Esophagus squamous epithelium (tissue), 5 donors: ENCODE measurements at places on chromosomes 13 and 19. TPM values are rescaled to one million over a fixed set of nuclear protein-coding genes. Genes with fewer than 3 reads are reported as not detected.

PSG11 gene
- total RNA-seq, result not detected

ZC3H13 gene
- total RNA-seq, result 15.8 TPM

SPIB gene
- total RNA-seq, result not detected

ZFR2 gene
- not detected for total RNA-seq

CEACAM8 gene
- not detected for total RNA-seq

CFD gene
- total RNA-seq, result 883 TPM

PTGIR gene
- 3.0 TPM for total RNA-seq

IL4I1 gene
- 0.57 TPM for total RNA-seq

CDC16 gene
- 22.9 TPM for total RNA-seq

FGF14 gene
- 0.11 TPM for total RNA-seq

MAMSTR gene
- total RNA-seq, result not detected

C19orf85 gene
- total RNA-seq, result not detected

DNA sequence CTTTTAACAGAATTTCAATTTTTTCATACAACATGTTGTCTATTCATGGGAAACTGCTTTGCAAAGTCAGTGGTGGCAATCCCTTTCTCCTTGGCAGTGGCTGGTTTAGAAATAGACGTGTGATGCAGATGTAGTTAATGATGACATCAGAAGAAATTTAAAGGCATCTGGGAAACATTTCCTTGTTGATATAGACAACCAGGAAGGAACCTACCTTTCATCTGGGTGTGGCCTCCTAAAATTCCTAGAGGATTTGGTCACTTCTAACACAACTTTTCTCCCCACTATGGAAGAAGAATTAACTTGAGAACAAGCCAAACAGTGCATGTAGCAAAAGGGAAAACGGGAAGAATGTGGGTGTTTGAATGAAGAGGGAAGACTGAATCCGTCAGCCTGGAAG, 102.8 kb downstream of the EFNB2 start:
- no peak for DNase-seq
- H3K27ac ChIP-seq, result no peak overlapping the region
- H3K4me1 ChIP-seq, result no peaks in the 10 kb centered on the region
- H3K4me3 ChIP-seq, result no peak overlapping the region

- H3K36me3 ChIP-seq, result peaks cover 30% of the 10 kb centered on the region
- no peak overlapping the region for H3K4me3 ChIP-seq
- peaks cover 21% of the 10 kb centered on the region for H3K4me1 ChIP-seq
- DNase-seq, result no peak
- no peaks in the 10 kb centered on the region for H3K27me3 ChIP-seq
Observed at GRCh38 chr19:1947651-1948209, 6.8 kb downstream of the CSNK1G2 start.

DNA sequence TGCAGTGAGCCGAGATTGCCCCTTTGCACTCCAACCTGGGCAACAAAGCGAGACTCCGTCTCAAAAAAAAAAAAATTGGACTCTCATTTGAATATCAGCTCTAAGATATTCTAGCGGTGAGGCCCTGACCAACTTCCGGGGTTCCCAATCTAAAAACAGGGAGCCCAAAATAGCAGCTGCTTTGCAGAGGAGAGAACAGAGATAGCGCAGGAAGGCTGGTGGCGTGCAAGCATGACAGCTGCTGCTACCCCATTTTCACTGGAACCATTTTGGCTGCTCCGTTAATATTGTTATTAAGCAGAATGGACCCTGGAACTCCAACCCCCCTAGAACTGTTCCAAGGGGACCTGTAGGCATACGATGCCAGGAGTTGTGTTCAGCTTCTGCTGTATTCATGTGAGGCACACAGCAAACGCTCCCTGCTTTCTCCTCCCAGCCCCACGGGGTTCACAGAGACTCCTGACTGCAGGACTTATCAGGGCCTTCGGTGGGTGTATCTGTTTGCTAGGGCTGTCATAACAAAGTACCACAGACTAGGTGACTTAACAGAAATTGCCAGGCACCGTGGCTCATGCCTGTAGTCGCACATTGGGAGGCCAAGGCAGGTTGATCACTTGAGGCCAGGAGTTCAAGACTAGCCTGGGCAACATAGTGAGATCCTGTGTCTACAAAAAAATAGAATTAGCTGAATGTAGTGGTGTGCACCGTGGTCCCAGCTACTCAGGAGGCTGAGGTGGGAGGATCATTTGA, 11.5 kb downstream of the STXBP2 start:
- no peak for DNase-seq
- H3K27ac ChIP-seq, result no peak overlapping the region
- H3K27me3 ChIP-seq, result no peaks in the 10 kb centered on the region
- no peaks in the 10 kb centered on the region for H3K4me1 ChIP-seq
- H3K36me3 ChIP-seq, result no peaks in the 10 kb centered on the region
- no peak overlapping the region for H3K4me3 ChIP-seq

GRCh38 chr19:47152205-47152604, 21.6 kb downstream of the SAE1 start:
- DNase-seq, result no peak
- H3K27ac ChIP-seq, result peak overlapping the region; percentile 57
- peaks cover 75% of the 10 kb centered on the region for H3K36me3 ChIP-seq

GRCh38 chr13:49652355-49653305, 24.3 kb downstream of the ARL11 start:
- no peaks in the 10 kb centered on the region for H3K27me3 ChIP-seq
- H3K4me1 ChIP-seq, result peaks cover 9% of the 10 kb centered on the region
- H3K27ac ChIP-seq, result no peak overlapping the region

- no peaks in the 10 kb centered on the region for H3K4me1 ChIP-seq
- no peaks in the 10 kb centered on the region for H3K36me3 ChIP-seq
- H3K4me3 ChIP-seq, result no peak overlapping the region
Observed at GRCh38 chr13:75647126-75647784, 11.1 kb downstream of the LMO7 start.

DNA sequence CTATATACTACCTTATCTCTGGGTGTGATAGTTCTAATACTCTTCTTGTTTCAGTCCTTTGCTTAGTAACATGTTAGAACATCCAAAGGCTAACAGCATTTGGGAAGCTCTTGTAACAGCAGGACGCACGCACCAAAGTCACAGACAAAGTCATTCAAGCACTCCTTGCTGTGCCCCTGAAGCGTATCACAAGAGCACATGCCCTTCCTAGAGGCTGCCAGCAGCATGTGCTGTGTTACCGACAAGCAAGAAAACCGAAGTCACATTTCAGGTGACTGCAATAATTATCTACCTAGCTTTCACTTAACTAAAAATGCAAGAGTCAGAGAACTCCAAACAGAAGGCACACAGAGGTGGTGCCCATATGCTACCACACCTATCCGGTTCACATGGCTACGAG, 194.1 kb downstream of the KLF12 start:
- no peak for DNase-seq
- H3K27ac ChIP-seq, result no peak overlapping the region
- H3K27me3 ChIP-seq, result no peaks in the 10 kb centered on the region
- no peak overlapping the region for H3K4me3 ChIP-seq

DNA sequence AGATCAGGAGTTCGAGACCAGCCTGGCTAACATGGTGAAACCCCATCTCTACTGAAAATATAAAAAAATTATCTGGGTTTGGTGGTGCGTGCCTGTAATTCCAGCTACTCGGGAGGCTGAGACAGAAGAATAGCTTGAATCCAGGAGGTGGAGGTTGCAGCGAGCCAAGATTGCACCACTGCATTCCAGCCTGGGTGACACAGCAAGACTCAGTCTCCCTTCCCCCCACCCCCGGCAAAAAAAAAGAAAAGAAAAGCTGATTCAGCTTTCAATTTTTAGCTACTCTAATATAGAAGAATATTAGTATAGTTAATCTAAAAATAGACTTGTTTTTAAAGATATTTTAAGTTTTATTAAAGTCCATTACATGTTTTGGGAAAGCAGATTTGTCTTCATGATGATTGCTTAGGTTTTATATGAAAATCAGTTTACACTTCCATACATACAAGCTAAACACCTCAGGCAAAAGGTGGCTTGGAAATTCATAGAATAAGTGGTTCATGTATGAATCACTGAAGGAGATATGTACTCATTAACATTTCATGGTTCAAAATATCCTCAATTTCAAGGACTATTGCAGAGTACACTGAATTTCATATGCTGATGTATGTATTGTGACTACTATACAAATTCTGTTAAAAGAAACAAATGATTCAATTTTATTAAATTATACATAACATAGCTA, 165.2 kb downstream of the TDRD3 start:
- no peaks in the 10 kb centered on the region for H3K4me1 ChIP-seq
- DNase-seq, result no peak
- no peaks in the 10 kb centered on the region for H3K36me3 ChIP-seq
- no peak overlapping the region for H3K27ac ChIP-seq
- no peaks in the 10 kb centered on the region for H3K27me3 ChIP-seq
- H3K4me3 ChIP-seq, result no peak overlapping the region

DNA sequence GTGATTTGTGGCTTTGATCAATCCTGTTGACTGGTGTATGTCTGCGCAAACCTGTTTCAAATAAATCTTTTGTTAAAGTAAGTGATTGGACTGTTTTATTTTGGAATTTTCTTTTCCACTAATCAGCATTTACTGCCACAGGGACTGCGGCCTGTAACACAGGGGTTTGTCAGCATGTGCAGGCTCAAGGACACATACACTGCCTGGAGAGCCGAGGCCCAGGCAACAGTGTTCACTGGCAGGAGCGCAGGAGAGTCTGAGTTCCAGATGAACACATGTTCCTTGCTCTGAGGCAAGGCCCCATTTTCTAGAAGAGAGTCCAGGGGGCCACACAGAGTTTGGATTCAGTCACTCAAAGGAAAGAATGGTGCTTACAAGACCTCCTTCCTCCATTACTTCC, 26.0 kb downstream of the SHISA2 start:
- H3K36me3 ChIP-seq, result no peaks in the 10 kb centered on the region
- H3K27ac ChIP-seq, result no peak overlapping the region
- no peaks in the 10 kb centered on the region for H3K27me3 ChIP-seq
- H3K4me3 ChIP-seq, result no peak overlapping the region
- H3K4me1 ChIP-seq, result peaks cover 58% of the 10 kb centered on the region
- no peak for DNase-seq

DNA sequence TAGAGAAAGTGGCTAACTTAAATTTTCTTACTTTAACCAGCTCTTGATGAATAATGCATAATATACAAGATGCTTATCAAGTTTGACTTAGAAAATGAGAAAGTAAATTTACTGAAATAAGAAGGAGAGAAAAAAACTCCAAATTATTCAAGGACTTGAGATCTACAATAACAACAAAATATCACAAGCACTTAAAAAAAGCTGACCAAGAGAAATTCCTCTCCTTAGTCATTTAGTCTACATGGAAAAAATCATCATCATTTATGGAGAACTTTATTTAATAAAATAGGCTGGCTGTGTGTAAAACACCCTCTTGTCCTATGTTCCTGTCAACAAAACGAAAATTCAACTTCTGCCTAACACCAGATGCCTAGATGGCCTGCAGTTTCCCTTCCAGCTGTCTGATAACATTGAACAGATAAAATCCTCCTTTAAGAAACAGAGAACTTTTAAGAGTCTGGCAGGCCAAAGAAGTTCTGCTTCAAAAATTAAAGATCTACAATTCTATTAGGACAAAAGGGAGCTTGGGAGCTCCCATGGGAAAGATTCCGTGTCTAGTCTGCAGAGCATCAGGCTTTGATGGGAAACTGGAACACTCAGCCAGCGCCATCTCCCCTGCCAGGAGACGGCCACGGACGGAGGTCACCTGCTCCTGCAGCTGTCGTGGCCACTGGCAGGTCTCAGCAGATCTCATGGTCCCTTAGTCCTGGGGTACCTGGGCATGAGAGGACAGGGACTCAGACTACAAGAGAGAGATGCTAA, 37.9 kb upstream of the ATP11A start:
- no peak for DNase-seq
- H3K27me3 ChIP-seq, result no peaks in the 10 kb centered on the region
- no peaks in the 10 kb centered on the region for H3K4me1 ChIP-seq

DNA sequence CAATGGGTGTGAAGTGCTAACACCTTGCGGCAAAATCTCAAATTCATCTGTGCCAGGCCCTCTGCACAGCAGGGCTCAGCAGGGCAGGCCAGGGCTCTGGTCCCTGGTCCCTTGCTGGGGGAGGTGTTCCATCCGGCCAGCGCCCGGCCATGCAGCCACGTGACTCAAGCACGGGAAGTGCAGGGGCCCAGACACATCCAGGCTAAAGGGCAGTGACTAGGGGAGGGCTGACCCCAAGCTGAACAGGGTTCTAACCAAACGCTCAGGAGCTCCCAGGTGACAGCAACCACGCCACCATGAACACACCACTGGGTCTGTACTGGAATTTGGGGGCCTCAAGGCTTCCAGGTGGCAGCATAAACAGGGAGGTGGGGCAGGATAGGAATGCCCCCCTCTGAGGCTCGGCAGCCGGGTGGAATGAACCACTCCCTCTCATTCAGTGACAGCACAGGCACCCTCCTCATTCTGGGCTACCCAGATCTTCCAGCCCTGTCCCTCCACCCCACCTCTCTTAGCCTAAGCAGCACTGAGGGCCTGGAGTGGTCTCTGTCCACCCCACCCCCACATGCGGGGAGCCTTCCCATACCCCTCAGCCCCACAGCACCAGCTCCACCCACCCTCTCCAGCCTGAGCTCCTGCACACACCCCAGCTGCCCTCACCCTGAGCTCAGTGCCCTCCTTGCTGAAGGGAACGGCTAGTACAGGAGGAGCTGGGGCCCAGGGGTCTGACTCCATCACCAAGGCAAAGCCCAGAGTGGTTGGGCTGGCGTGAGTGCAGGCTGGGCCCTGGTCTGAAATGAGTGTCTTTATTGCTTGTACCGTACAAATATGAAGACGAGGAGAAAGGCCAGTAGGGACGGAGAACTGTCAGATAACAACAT, 5.3 kb upstream of the CCNP start:
- H3K4me3 ChIP-seq, result no peak overlapping the region
- H3K27me3 ChIP-seq, result peaks cover 12% of the 10 kb centered on the region
- no peak overlapping the region for H3K27ac ChIP-seq
- H3K36me3 ChIP-seq, result peaks cover 44% of the 10 kb centered on the region
- H3K4me1 ChIP-seq, result no peaks in the 10 kb centered on the region

DNA sequence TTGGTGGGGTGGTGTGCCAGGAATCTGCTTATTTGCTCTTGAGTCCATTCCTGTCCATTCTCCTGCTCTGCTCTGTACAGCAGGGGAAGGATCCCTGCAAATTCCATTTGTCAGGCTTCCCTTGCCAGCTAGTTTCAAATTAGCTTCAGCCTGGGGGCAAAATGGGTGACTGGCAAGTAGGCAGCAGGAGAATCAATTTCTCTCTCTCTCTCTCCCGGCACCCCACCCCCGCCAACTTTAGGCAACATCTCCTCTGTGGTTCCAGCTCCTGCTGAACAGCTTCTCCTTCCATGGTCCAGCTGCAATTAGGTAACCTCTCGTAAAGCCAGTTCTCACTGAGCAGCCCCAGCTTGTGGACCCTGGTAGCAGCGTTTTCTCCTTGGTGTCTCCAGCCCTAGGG, 6.7 kb upstream of the MYCBP2 start:
- no peaks in the 10 kb centered on the region for H3K36me3 ChIP-seq
- DNase-seq, result no peak
- H3K27ac ChIP-seq, result no peak overlapping the region
- peaks cover 4% of the 10 kb centered on the region for H3K4me1 ChIP-seq

GRCh38 chr13:111384441-111385182, 64.2 kb downstream of the TEX29 start:
- no peaks in the 10 kb centered on the region for H3K36me3 ChIP-seq
- H3K27ac ChIP-seq, result no peak overlapping the region
- DNase-seq, result no peak
- peaks cover 23% of the 10 kb centered on the region for H3K27me3 ChIP-seq
